ENCODE measurements at places on chromosomes 11 and 22. TPM values are rescaled to one million over a fixed set of nuclear protein-coding genes. Genes with fewer than 3 reads are reported as not detected.

- no peak for DNase-seq
Observed at GRCh38 chr11:120064341-120064740, 73.6 kb downstream of the TRIM29 start.

DNA sequence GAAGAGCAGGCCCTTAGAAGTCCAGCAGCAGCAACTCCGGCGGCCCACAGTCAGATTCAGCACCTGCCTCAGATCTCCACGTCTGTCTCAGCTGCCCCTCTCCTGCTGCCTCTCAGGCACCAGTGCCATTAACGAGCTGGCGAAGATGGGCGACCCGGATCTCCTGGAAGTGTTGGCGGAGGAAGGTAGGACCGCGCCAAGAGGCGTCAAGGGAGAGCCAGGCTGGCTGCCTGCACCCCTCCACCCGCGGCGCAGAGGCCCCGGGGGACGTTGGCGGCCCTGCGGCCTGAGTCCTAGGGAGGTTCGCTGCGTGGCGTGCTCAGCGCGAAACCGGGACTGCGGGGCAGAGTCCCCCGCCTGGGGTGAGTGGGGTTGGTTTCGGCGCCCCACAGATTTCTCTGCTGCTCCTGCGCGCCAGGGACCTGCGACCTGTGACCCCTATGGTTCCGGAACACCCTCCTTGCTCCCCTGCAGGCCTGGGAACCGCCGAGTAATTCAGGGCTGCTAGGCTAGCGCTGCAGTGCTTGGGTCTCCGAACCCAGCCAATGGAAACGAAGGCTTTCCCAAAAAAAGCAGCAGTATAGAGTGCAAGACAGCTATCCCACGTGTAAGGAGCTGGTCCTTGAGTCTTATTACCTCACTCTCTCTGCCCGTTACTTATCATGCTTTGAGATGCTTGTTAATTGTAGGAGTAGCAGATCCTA, 615 bp downstream of the ANO5 start:
- DNase-seq, result peak; percentile 27

The OTOG gene
- polyA plus RNA-seq, result not detected

The DAGLA gene
- polyA plus RNA-seq, result 6.9 TPM

- peak; percentile 12 for DNase-seq
Observed at GRCh38 chr11:61499816-61500491, 8.6 kb upstream of the LRRC10B start.

DNA sequence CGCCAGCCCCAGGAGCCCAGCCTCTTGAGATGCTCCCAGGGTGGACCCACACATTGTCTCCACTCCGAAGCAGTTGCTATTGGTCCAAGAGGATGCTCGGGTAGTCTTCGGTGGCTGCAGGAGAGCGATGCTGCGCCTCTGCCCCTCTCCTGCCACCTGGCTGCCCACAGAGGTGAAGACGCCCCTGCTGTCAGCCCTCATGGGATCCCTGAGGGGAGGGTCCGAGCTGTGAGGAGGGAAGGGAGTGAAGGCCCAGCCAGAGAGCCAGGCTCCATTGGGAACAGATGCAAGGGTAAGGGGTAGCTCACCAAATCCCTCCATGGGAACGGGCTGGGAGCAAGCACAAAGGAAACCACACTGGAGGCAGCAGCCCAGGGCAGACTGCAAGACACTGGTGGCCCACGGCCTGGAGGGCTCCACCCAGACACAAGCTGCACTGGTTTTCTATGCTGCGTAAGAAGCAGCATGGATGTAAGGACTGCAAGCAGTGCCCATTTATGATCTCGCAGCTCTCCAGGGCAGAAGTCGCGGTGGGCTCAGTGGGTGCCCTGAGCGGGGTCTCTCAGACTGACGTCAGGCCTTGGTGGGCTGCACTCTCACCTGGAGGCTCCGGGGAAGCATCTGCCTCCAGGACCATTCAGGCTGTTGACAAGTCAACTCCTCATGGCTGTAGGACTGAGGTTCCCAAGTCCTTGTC, 15.7 kb downstream of the TSPAN32 start:
- DNase-seq, result no peak

- no peak for DNase-seq
Observed at GRCh38 chr11:81570669-81571068, 1163.0 kb downstream of the FAM181B start.

DNA sequence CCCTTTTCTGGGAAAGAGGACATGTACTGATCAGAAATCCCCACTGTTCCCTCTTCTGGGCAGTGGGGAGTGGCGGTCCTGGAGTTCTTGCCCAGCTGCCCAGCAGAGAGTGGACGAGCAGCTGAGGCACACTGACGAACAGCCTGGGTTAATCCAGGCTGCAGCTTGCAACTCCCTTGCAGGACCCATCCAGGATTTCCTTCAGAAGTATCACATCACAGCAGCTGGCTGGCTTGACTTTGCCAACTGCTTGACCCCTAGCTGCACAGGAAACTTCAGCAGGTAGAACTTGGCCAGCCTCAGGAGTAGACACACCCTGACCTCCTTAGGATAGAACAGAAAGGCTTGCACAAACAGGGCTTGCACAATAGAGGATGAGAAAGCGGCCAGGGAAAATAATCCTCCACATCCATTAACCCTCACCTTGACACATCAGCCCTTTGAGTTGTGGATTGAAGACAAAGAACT, 27.9 kb upstream of the FZD4 start:
- no peak for DNase-seq

DNA sequence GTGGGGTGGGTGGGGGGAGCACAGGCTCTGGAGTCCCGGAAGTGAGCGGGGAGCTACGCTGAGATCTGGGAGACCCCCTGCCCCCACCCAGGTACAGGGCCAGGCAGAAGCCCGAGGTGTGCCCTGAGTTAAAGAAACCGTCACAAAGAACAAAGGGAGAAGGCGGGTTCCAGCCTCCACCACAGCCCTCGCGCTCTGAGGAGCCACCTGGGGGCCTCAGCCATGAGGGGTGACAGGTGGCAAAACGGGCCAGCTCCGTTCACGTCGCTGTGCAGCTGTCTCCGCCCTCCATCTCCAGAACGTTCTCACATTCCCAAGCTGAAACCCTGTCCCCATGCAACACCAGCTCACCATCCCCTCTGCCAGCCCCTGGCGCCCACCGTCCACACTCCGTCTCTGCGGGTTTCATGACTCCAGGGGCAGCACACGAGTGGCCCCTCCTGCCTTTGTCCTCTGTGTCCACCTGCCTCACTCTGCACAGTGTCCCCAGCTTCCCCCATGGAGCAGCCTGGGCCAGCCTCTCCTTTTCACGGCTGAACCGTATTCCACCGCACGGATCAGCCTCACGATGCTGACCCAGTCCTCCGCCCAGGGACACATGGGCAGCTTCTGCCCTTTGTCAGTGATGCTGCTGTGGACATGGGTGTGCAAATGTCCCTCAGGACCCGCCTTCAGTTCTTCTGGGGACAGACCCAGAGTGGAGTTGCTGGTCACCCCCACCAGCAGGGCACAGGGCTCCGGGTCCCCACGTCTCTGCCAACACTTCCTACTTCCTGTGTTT, 1.7 kb upstream of the MUC5B start:
- no peak for DNase-seq

DNA sequence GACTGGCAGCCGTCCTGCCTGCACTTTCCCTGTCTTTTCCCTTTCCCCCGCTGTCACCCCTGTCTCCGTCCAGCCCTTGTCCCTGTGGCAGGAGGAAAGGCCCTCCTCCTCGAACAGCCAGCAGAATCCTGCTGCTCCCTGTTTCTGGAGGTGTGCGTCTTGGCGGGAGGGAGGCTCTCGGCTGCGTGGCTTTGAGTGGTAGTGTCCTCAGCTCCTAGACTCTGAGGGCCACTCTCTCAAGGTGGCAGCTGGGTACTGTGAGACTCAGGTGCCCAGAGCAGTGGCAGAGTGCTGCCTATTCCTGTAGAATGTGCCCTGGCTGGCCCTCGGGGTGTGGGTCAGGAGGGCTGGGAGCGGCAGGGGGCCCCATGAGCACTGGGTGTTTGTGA, 9.1 kb upstream of the RANBP1 start:
- no peak for DNase-seq

GRCh38 chr11:83641511-83641910, 355.3 kb upstream of the CCDC90B start:
- no peak for DNase-seq

GRCh38 chr11:114243461-114244372, 52.5 kb upstream of the NNMT start:
- no peak for DNase-seq

- no peak for DNase-seq
Observed at GRCh38 chr11:32456864-32457263, 21.5 kb upstream of the WT1 start.

The ANO9 gene
- polyA plus RNA-seq, result 68.7 TPM

- no peak for DNase-seq
Observed at GRCh38 chr11:106186630-106187029, 109.2 kb downstream of the AASDHPPT start.

The FAT3 gene
- 0.59 TPM for polyA plus RNA-seq

The KCNJ1 gene
- polyA plus RNA-seq, result 0.28 TPM

The RFPL1 gene
- polyA plus RNA-seq, result 0.09 TPM

Data from pancreas (tissue), 10 donors.